DMS79 (cell line): ENCODE measurements at places on chromosomes 5 and 9.

DNA sequence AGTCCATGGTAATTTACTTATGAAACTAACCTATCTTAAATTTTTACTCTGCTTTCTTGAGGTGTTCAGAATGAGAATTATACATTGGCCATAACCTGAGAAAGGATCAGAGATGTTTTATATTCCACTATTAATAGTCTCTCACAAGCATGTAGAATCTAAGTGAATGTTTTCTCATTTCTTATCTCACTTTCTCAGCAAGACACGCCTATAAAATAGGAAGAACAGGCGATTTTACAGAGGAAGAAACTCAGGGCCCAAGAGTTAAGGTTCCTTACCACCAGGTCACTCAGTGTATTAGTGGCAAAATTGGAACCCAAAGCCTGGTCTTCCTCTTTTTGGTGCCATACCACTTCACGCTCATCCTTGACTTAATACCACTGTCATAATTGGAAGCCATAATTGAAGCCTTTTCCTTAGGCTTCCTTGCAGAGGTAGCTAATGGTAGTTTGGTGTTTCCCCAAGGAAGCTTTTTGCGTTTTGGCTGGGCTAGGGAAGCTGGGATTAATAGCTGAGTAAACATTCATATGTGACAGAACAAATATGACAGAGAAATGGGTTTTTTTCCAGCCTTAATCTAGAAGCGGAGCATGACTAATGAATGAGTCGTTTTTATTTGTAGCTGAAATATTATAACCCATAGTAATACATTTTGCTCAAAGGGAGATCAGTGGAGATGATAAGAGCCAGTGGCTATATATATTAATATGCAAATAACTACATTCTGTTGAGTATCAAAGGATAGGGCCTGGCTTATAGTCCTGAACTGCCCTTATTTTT is 16.9 kb downstream of the HMGXB3 start:
- no peak for DNase-seq

GRCh38 chr9:17793713-17794622 is 215.1 kb downstream of the SH3GL2 start:
- no peak for DNase-seq

- no peak for DNase-seq
Measured at GRCh38 chr5:76099286-76099702, 16.1 kb downstream of the SV2C start.

DNA sequence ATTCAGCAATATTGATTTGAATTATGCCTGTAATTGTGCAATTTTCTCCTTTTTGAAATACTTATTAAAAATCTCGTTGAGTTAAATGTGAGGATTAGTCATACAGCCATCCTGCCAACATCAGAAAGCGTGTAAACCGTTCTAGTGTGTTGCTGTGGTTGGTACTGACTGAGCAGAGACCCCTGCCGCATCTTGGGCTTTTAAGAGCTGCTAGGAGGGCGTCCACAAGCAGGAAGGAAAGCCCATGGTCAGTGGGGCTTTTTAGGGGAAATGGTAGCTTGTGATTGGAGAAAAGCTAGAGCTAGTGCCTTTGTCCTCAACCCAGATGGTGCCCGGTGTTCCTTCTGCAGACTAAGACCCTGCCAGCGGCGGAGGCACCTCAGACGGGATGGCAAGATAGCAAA is 1.3 kb downstream of the SDHA start:
- no peak for DNase-seq

- DNase-seq, result no peak
Measured at GRCh38 chr9:38263532-38263931, 129.0 kb upstream of the ALDH1B1 start.

DNA sequence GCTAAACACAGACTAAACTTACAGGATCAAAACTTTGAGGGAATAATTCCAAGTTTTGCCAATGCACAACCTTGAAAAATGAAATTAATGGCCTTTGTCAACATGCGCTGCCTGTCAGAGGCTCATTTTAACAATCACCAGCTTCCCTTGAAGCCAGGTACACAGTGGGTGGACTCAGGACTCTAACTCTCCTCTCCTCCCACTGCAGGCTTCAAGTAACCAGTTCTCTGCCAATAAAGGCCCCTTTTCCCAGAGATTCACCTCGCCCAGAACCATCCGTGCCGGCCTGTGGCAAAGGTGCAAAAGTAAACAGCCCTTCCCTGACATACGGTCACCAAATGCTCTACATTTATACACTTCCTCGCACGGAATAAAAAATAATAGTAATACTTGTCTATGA is 18.4 kb upstream of the FBP2 start:
- no peak for DNase-seq

DNA sequence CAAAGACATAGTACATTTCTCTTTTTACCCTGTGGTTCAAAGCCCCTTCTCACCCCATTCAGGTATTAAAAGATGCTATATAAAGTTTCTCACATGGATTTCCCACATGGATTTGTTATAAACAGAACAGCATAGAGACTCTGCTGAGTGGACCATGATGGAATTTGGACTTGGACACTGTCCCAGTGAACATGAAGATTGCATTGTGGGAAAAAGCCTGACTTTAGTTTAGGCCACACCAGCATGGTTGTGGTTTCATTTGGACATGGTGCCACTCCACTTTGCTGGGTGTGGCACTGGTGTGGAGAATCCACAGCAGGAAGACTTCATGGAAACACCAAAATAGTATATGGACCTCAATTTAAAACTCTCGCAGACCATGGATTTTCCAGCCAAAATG is 124.6 kb downstream of the ARHGAP26 start:
- no peak for DNase-seq

DNA sequence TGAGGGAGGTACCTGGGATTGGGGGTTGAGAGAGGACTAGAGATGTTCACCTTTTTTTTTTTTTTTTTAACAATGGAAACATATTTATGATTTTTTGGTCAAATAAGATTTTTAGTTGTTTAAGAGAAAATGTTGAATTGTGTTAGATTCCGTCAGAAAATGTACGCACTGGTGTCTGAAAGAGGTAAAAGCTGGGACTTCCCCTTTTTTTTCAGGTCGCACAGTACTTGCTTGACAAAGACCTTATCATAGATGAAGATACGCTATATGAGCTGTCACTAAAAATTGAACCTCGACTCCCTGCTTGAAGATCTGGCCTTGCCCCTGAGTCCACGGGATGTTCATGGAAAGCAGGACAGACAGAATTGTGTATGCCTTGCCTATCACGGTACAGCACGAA is 7.7 kb upstream of the CKMT2 start:
- DNase-seq, result no peak

DNA sequence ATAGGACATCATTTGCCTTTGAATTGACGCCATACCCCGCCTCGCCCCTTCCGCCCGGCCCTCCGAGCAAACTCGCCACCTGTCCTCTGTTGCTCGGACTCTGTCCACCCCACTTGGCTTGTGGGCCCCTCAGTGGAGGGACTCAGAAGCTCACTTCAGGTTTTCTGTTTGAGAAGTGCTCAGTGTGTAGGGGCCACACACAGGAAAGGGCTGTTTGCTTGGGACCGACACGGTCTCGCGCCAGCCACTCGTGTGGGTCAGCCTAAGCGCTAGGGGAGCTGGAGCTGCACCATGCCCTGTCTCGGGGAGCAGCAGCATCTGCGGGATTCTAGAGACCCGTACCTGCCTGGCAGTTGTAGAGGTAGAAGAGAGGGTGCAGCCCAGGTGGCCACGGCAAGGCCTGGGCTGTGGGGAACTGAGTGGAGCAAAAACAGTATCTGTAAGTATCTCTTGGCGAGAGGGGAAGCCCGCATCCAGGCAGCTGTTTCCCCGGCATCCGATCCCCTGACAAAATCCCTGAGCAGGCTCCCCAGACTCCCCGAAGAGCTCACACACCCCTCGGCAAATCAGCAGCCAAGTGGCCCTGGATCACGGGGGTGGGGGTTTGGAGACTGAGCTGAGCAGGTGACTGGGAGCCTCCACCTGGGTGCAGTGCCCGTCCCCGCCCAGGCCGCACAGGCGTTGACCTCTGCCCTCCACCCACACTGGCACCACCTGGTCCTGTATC is 52.2 kb downstream of the COL5A1 start:
- DNase-seq, result no peak

GRCh38 chr9:109181284-109181683 is 14.2 kb upstream of the FRRS1L start:
- no peak for DNase-seq

DNA sequence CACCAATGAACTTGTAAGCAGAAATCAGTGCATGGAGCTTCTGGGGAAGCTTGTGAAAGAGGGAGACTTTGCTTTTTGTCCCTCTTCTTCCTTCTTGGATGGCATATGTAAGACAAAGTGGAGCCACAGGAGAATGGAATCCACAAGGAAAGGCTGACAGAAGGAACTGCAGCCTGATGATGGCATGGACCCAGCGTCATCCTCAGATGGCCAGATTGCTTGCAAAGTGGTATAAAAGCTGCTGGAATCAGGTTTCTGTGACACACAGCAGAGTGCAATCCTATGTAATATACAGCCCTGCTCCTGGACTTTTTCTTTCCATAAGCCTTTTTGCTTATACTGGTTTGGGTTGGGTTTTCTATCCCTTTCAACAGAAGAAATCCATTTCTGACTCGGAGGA is 31.4 kb upstream of the SPARC start:
- no peak for DNase-seq

- DNase-seq, result no peak
Measured at GRCh38 chr9:133203506-133204075, 5.5 kb downstream of the OBP2B start.

DNA sequence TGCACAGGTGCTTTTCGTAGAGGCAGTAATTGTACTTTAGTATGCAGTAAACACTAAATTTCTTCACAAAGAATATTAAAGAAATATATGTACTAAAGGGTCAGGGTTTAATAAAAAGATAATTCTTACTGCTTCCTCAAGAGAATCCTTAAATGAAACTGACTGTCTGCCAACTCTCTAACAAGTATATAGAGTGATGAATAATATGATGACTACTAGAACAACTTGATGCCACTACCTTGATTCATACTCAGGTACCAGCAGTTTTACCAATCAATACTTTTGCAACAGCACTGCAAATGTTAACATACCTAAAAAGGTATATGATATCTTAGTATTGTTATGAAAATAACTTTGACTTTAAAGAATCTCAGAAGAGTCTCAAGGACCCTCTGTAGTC is 3.8 kb downstream of the YIPF5 start:
- no peak for DNase-seq
